ENCODE measurements at places on chromosomes 12 and 14.

GRCh38 chr12:31740628-31741027 lies 11.8 kb upstream of the AMN1 start:
- no peak for DNase-seq

GRCh38 chr14:74913986-74914573 lies 9.0 kb downstream of the RPS6KL1 start:
- DNase-seq: no peak

DNA sequence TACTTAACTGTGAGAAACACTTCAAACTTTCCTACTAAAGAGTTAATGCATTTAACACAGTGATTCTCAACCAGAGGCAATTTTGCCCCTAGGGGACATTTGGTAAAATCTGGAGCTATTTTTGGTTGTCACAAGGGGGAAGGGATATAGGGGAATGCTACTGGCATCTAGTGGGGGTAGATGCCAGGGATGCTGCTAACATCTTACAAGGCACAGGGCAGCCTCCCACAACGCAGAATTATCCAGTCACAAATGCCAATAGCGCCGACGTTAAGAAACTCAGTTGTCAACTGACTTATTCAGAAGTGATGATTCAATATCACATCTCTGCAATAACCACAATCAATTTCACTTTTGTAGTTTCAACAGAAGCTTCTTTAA lies 2.0 kb downstream of the EEA1 start:
- no peak for DNase-seq

GRCh38 chr14:74506411-74506851 lies 12.9 kb downstream of the ISCA2 start:
- DNase-seq: no peak

GRCh38 chr12:105227879-105228278 lies 8.1 kb downstream of the APPL2 start:
- DNase-seq: no peak

DNA sequence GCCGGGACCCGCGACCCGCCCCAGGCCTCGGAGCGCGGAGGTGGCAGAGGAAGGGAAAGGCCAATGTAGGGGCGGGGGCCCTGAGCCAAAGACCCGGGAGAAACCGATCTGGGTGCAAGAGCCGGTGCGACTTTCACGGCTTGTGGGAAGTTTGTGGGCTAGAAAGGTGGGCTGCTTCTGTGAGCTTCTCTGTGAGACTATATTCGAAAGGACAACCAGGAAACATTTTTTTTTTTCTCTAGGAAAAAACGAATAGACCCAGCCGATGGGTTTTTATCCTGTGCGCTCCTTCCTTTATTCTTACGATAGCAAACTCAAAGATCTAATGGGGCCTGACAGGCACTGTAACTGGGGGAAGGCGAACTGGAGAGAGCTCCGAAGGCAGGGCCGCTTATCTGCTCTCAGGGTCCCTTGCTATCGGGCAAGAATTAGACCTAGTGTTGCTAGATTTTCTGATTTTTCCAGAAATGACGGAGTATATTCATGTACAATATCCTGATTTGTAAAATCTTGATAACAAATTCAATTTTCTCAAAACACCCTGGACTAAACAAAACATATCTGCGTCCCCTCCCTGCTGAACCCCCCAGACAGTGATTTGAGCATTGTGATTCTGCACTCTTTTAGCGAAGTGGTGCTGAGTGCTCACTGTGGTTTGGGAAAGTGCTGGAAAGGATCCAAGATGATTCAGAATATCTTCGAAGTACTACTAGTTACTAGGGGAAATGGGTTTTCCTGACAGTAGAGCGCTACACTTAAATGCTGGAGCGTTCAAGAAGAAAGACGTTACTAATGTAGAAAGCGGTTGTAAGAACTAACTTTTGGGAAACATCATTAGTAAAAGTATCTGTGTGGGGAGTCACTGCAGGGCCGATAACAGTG lies 563 bp upstream of the STXBP6 start:
- no peak for DNase-seq
